ENCODE measurements at places on chromosomes 7 and 10. TPM values are rescaled to one million over a fixed set of nuclear protein-coding genes. Genes with fewer than 3 reads are reported as not detected.
A peak's percentile ranks its signal among the peaks of the same experiment; 100 is the strongest.

DNA sequence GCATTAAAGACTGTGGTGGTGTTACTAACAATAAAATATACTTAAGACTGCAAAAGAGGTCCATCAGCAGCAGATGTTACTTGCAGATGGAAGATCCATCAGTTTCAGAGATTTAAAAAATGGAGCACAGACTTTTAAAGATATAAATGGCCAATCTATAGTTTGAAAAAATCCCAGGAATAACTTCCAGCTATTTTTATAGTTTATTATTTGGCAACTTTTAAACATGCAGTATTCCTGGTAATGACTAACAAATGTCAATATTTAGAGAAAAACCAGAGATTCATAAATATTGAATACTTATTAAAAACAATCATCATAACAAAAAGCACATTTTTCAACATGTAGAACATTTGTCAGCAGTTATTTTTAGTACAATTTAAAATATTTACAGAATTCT lies 30.7 kb downstream of the RTKN2 start:
- no peak for ATAC-seq

LIPJ gene
- 0.25 TPM for total RNA-seq

DNA sequence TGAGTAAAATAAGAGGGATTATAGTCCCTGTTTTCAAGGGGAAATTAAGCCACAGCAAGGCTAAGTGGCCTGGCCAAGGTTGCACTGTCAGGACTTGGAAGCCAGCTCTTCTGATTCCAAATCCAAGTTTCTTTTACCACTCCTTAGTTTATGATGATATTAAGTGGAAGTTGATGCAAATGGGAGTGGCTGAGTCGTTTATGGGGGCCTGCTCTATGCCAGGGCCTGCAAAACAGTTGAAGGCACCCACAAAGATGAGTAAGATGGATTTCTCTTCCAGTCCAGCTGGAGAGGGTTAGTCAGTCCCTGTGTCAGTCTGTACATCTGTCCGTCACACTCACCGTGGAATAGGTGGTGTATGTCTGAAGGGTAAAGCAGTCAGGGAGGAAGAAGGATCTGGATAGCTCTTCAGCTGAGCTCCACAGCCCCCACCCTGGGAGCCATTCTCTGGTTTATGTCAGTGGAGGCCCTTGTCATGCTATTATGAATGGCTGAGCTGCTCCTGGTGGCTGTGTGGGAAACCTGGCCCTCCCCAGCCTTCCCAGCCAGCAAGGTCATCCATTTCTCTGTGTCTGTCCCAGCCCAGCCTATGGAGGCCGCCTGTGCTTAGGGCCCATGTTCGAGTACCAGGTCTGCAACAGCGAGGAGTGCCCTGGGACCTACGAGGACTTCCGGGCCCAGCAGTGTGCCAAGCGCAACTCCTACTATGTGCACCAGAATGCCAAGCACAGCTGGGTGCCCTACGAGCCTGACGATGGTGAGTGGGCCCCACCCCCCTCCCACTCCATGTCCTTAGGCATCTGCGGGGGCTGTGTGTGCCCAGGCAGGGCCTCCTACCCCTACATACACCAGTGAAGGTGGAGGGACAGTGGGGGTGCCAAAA lies 44.5 kb downstream of the TBATA start:
- ATAC-seq, result peak; percentile 92

- no peak for ATAC-seq
Measured at GRCh38 chr10:132339276-132339675, 7.3 kb downstream of the LRRC27 start.

DNA sequence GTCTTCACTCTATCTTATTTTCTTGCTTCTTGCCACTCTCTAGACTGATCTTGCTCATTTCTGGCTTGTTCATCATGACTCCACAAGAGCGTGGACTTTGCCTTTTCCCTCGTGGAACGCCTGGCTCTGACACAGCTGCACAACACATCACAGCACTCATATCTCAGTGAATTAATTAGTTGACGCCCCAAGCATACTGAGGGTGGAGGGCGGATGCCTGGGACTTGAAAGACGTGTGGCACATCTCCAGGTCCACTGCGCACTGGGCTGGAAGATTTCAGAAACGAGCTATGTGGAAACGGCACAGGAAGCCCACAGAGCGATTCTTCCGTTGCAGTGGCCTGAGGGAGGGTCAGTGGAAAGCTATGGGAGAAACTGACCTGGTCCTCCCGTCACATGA lies 23.6 kb upstream of the PLEKHA1 start:
- peak; percentile 88 for ATAC-seq

CALML3 gene
- total RNA-seq, result 0.93 TPM

- ATAC-seq, result no peak
Measured at GRCh38 chr10:12729885-12730284, 271.6 kb downstream of the CCDC3 start.

CDC14C gene
- 0.33 TPM for total RNA-seq

GRCh38 chr7:98536803-98537202 lies 80.3 kb upstream of the NPTX2 start:
- no peak for ATAC-seq

GRCh38 chr10:34370126-34370525 lies 445.0 kb downstream of the PARD3 start:
- no peak for ATAC-seq

- ATAC-seq, result no peak
Measured at GRCh38 chr7:101363196-101363733, 590 bp downstream of the COL26A1 start.

- no peak for ATAC-seq
Measured at GRCh38 chr10:110824660-110825059, 47.1 kb upstream of the PDCD4 start.

ASIC3 gene
- total RNA-seq, result 3.2 TPM

DNA sequence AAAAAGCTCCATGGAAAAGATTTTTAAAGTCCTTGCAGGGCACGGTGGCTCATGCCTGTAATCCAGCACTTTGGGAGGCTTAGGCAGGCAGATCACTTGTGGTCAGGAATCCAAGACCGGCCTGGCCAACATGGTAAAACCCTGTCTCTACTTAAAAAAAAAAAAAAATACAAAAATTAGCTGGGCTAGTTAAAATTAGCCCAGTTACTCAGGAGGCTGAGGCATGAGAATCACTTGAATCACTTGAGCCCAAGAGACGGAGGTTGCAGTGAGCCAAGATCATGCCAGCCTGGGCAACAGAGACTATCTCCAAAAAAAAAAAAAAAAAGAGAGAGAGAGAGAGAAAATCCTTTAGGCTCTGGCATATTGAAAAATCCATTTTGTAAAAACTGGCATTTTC lies 61.9 kb downstream of the CCDC6 start:
- no peak for ATAC-seq

DNA sequence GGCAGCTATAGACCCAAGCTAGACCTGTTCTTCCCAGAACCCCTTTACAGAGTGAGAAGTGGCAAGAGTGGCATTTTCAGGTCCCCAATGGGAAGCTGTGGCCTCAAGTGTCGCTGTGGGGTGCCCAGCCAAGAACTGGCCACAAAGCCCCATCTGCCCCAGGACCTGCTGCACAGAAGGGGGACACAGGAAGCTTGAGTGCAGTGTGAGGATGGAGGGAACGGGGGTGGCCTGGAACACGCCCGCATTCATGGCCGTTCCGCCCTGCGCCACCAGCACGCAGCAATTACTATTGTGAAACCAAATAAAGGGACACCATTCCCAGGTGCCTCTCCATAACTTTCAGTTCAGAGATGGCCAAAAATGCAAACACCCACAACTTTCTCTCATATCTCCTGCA lies 237.6 kb upstream of the TCERG1L start:
- no peak for ATAC-seq

DNA sequence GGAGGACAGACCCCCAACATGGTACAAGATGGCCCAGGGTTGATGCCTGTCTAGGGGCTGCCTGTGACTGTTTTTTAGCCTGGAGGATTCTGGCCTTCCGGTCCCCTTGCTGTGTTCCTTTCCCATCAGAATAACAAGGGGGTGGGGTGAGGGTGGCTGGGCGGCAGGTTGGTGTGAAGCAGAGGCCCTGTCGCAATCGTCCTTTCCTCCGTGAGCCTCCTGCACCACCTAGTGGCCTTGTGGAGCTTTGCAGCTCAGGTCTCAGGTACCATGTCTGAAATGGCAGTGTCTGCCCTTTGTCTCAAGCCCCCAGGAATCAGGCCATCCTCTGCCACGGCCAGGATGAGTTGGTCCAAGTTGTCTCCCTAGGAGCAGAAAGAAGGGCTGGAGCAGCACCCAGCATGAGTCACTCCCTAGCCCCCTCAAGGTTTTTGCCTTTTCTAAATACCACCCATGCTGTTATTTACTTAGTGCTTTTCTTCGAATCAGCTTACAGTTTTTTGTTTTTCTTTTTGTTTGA lies 24.2 kb downstream of the TACR2 start:
- ATAC-seq, result peak; percentile 92

DNA sequence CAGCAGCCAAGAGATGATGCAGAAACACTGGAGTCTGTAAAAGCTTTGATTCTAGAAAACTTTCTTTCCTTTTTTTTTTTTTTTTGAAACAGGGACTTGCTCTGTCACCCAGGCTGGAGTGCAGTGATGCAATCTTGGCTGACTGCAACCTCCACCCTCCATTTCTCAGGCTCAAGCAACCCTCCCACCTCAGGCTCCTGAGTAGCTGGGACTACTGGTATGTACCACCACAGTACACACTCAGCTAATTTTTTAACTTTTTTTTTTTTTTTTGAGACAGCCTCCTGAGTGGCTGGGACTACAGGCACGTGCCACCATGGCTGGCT lies 17.0 kb upstream of the BAG3 start:
- ATAC-seq, result no peak

DNA sequence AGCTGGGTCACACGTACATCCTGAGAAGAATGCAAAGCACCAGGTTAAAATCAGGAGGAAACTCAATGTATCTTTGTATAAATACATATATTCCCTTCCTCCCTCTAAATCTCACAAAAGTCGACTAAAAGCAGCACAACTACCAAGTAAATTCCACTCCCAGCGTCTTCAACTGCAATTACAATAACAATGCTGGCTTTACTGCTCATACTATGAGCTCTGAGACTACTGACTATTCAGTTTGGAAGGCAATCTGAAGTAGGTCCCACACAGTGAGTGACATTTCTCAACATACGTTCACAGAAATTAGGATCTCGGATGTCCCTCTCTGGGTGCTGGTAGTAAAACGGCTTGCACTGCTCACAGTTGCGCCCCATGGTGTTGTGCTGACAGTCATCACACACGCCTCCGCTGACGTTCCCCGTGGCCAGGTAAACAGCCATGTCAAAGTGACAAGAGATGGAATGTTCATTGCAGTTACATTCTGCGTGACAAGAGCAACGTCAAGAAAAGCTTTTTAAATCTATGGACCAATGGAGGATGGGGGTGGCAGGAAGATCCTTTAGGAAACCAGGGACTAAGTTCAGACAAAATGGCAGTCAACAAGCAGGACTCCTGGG lies 27.5 kb downstream of the LAMB1 start:
- ATAC-seq, result no peak

GRCh38 chr10:102850025-102850518 lies 4.0 kb upstream of the BORCS7 start:
- no peak for ATAC-seq

DNA sequence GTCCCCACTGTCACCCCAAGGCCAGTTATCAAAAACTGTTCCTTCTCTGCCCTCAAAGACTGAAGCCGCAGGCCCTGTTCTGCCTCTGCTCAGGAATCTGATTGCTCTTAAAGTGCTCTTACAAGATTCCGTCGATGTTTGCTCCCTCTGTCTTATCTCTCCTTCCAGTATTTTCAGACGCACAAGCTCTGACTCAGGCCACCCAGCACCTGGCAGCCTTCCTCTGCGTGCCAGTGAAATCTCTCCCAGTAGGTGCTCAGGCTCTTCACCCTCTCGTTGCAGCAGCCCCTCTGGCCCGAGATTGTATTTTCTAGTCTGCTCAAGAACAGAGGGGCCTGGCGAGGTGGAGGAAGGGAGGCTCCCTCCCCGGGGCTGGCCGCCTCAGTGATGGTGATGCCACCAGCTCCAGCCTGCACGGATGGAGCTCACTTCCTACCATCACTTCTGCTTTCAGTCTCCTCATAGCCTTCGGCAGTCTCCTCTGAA lies 276.2 kb downstream of the USP6NL start:
- no peak for ATAC-seq

ACHE gene
- total RNA-seq, result 64.5 TPM

GIMAP6 gene
- not detected for total RNA-seq

- ATAC-seq, result no peak
Measured at GRCh38 chr7:40429826-40430225, 295.0 kb downstream of the SUGCT start.

- ATAC-seq, result no peak
Measured at GRCh38 chr10:96244354-96244753, 27.0 kb downstream of the BLNK start.

DNA sequence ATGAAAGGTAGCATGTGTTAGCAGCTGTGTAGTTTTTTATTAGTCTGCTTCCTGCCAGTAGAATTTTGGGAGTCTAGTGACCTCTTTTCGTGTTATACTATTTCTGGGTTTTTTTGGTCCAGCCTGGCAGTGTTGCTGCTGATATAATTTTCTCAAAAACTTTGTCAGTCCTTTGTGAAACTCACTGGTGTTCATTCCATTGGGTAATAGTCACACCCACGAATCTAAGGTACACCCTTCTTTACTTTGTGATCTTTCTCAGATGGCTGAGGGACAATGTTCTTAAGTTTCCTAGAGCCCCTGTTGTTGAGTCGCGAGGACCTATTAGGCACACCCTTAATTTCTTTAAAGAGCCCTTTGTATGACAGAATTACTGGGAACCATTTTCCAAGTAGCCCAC lies 52.3 kb downstream of the TPST1 start:
- no peak for ATAC-seq

DNA sequence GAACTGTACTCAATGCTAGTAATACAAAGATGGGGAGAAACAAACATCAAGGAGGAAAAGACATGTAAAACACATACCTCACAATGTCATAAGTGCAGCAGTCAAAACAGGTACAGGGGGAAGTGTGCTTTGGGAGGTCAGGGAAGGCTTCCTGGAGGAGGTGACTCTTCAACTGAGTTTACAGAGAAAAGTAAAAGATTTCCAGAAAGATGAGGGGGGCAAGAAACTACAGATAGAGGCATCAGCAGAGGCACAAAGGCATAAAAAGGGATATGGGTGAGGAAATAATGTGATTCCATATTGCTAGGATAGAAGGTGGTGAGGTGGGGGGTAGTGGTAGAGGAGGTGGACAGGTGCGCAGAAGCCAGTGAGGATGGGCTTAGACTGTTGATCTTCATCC lies 95.0 kb downstream of the LSM5 start:
- no peak for ATAC-seq

DNA sequence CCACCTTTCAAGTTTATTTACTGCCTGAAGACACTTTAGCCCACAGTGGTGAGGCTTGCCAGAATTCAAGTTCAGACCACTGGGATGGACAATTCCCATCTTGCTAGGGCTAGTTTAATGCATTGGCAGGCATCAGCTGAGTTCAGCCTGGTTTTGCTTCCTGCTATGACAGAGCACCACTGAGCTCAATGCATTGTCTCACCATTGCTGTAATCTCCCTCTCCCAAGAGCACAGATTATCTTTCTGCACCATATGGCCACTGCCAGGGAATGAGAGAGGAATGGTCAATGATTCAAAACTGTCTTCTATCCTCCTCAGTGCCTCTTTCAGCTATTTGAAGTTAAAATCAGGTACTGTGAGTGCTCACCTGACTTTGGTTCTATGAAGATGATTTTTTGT lies 160.8 kb downstream of the XPNPEP1 start:
- peak; percentile 59 for ATAC-seq

FZD1 gene
- total RNA-seq, result 2.6 TPM

All from motor neuron (in vitro differentiated cells).